H1 (cell line): ENCODE measurements at places on chromosomes 4 and X. TPM values are rescaled to one million over a fixed set of nuclear protein-coding genes. Genes with fewer than 3 reads are reported as not detected.

PNMA6F gene
- polyA plus RNA-seq: 0.12 and 0.36 TPM in 2 replicates

TRIM61 gene
- 0.05 and 0.18 TPM in 2 replicates for polyA plus RNA-seq

GYPE gene
- not detected in 2 replicates for polyA plus RNA-seq

MRFAP1L1 gene
- polyA plus RNA-seq: 21.3 and 26.8 TPM in 2 replicates

NDNF gene
- 0.50 and 0.70 TPM in 2 replicates for polyA plus RNA-seq

BEX2 gene
- 37.6 and 53.8 TPM in 2 replicates for polyA plus RNA-seq

DRP2 gene
- 0.18 and 0.24 TPM in 2 replicates for polyA plus RNA-seq

UGT2B11 gene
- not detected in 2 replicates for polyA plus RNA-seq

GRCh38 chr4:73653695-73654106, 33.5 kb upstream of the RASSF6 start:
- no peak for DNase-seq

DNA sequence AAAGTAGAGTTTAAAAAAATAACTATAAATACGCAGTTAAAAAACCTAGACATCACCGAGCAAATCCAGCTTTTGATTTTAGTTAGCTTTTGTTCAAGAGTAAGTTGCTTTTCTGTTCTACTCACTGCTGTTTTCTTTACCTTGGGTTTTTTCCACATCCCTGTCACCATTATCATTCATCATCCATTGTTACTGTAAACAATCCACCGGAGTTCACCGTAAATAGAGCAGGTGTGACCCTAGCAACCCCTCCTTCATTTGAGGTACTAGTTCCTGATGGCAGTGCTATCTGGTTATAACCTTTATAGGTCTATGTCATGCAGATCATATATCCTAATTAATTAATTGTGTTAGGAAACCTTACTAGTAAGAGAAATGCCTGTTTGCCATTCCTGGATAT, 43.0 kb upstream of the TEX13D start:
- DNase-seq: no peak

- DNase-seq: no peak
Measured at GRCh38 chr4:133588306-133588705, 439.2 kb downstream of the PCDH10 start.

- DNase-seq: no peak
Measured at GRCh38 chr4:77629885-77630284, 24.3 kb downstream of the CXCL13 start.

DNA sequence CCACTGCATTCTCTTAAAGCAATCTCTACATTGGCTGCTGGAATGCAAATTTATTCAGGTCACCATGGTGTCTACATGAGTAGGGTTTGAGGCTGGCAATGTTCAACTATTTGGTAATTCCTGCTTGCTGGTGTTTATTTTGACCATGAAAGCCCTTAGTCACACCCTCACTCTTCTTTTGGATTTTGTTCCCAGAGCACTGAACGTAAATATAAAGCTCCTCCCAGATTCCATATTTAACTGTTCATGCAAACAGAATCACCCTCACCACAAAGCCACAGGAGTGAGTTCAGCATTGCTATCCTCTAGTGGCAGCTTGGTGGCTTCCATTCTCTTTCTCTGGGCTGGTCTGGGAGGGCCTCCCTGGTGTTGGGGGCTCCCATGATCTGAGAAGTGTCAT, 82.8 kb downstream of the LNX1 start:
- DNase-seq: no peak

GRCh38 chrX:25034889-25035288, 19.1 kb upstream of the ARX start:
- DNase-seq: no peak
